ENCODE measurements at places on chromosomes 7 and 10.

GRCh38 chr10:22003177-22003963, at the start of gene DNAJC1:
DNAJC1 (minus strand) TSS chr10:22003730; CDS start chr10:22003434, 296 bp downstream.
- DNase-seq = peak; percentile 95

DNA sequence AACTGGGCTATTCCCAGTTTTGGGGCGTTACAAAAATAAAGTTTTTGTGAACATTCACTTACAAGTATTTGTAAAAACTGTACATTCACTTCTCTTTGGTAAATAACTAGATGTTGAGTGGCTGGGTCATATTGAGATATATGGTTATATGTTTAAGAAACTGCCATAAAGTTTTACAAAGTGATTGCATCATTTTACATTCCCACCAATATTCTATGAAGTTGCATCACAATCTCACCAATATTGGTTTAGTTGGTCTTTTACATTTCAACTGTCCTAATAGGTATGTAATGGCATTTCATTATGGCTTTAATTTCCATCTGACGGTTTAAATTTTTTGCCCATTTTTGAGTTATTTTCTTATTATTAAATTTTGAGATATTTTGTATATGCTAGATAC, 251.7 kb upstream of the GNAI1 start:
- no peak for DNase-seq

DNA sequence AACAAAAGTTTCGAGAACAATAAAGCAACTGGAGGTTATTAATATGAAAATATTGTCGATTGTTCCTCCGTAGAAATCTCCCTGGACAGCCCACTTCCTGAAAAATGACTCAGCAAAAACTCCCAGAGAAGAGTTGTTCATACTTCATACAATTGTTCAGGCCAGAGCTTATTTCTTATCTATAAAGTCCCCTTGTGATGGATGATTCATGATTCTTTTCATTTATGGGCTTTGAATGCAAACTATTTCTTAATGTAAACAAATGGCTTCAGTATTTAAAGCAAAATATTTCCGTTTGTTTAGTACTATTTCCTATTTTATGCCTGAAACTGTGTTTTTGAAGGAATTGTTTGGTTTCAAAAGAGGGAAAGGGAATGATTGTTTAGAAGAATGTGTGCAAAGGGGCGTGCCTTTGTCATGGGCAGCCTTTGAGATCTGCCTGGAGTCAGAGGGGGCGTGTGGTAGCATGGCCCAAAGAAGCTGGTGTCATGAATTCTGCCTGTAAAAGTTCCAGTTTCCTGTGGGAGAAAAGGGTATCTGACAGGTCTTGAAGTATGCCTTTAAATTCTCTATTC, 26.2 kb upstream of the EXOC6 start:
- DNase-seq = no peak

GRCh38 chr10:11560076-11560709, 51.3 kb downstream of the USP6NL start:
- no peak for DNase-seq

DNA sequence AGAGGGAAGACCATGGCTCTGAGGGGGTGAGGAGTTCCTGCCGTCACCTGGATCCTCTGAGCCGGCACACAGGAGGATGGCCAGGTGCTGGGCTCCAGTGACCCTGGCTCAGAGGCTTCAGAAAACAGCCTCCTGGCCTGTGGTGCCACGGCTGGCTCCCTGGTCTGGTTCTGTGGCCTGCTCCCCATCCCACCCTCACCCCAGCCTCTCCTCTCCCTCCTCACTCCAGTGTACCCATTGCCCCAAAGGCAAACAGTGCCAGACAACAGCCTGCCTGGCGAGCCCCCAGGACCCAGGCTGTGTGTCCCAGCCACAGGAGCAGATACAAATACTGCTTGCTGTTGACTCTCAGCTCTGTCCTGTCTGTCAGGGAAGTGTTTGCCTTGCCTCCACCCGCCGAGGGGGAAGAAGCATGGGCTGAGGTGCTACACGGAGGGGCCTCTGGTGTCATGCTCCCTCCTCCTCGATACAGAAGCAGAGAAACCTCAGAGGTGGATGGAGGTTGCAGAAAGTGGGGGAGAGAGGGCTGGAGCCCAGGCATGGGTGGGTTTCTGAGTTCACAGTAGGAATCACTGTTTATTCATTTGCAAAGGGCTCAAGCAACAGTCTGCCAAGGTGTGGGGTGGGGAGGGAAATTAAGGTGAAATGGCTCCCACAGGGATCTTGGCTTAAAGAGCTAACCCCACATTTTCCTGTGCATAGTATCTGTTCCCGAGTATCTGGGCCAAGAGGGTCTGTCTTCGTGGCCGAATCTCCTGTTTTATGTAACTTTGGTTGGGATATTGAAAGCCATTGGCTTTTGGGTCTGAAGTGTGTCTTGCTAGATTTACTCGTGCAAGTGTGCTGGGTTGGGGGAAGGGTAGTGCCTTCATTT, 5.5 kb downstream of the ADRA2A start:
- no peak for DNase-seq

- peak; percentile 7 for DNase-seq
Measured at GRCh38 chr7:105389088-105389650, 448 bp upstream of the SRPK2 start.

GRCh38 chr10:86264481-86265231, 101.9 kb downstream of the GRID1 start:
- no peak for DNase-seq

- DNase-seq = peak; percentile 85
Measured at GRCh38 chr10:101830322-101831168, 12.3 kb upstream of the OGA start.

DNA sequence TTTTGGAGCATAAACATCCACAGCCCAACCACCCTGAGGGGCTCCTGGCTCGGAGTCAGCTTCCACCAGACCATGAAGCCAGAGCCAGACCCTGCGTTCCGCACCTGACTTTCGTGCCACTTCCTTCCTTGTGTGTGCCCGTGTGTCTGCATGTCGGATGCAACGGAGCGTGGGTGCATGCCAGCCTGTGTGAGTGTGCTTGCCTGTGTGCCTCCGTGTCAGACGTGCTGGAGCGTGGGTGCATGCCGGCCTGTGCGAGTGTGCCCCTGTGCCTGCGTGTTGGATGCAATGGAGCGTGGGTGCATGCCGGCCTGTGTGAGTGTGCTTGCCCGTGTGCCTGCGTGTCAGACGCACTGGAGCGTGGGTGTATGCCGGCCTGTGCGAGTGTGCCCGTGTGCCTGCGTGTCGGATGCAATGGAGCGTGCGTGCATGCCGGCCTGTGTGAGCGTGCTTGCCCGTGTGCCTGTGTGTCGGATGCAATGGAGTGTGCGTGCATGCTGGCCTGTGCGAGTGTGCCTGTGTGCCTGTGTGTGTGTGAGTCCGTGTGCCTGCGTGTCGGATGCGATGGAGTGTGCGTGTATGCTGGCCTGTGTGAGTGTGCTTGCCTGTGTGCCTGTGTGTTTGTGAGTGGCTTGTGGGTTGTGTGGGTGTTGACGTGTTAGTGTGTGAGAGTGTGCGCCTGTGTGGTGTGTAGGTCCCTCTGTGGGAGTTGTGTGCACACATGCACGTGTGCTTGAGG, 28.1 kb upstream of the KNDC1 start:
- DNase-seq = no peak

DNA sequence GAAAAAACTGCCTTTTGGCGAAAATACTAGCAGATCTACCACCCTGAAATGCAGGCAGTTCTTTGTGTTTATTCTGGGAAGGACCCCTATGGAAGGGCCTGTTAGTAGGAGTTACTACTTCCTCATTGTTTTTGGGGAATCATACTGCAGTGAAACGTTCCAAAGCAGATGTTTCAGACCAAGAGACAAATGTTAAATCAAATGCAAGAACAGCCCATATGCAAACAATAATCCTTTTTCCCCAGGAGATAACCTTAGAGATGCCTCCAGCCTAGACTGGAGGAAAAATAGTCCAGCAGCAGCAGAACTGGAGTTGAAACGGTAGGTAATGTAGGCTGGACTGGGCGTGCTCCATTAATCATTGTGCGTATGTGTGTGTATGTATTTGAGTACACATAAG, 65.9 kb upstream of the VWDE start:
- no peak for DNase-seq

- no peak for DNase-seq
Measured at GRCh38 chr10:29615195-29615594, 19.6 kb downstream of the SVIL start.

DNA sequence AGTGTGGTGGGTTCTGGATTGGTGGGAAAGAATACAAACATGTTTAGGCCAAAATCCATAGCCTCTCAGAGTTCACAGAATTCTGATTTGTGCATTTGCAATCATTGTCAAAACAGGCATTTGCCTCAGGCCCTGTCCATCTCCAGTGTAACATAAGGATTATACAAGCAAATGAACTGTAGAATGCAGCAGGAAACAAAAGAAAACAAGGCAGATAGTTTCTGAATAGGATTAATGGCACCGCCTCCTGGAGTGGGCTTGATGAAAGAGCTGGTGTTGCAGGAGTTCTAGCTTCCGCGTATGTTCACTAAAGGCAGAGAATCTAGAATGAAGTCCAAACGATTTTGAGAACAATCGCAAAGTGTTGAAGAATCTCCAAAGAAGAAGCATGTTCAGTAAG, 11.3 kb upstream of the MPP7 start:
- no peak for DNase-seq

- no peak for DNase-seq
Measured at GRCh38 chr10:31457858-31458257, 138.8 kb downstream of the ZEB1 start.

- no peak for DNase-seq
Measured at GRCh38 chr7:8739837-8740236, 306.4 kb downstream of the NXPH1 start.

- no peak for DNase-seq
Measured at GRCh38 chr10:23968301-23968700, 240.6 kb upstream of the KIAA1217 start.

DNA sequence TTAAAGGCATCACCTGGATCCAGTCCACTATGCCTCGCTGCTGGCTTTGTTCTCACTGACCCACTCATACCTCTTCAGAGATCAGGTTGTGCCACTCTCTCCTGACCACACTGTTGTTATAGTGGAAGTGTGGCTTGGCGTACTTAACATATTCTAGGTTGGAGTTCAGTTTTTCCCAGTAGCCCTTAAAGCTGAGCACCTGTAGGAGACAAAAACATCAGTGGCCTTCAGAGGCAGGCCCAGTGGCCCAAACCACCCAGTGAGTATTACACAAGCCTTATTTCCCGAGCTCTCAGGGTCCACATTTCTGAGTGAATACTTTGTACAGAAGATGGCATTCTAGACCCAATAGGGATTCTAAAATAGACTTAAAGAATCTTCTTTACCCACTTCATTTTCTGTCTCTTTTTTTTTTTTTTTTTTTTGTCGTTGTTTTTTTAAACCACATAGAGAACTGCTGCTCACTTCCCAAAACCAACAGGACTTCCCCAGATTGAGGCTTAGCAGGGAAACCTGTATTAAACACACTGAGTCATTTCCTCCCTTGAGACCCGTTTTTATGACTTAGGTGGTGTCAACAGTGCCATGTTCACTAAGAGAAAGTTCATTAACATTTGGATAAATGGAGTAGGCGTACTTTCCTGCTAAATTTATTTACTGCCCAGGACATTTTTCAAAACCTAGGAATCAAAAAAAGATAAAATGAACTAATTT, 85.8 kb downstream of the GSAP start:
- no peak for DNase-seq

GRCh38 chr7:7099584-7100014, 82.7 kb upstream of the C1GALT1 start:
- DNase-seq = no peak

All from stimulated activated CD4-positive, alpha-beta T cell treated with anti-CD3 and anti-CD28 coated beads, Interleukin-15, amount 100 ng/mL, for 48 hours (primary cell).